ENCODE measurements at places on chromosomes 2 and 18.

DNA sequence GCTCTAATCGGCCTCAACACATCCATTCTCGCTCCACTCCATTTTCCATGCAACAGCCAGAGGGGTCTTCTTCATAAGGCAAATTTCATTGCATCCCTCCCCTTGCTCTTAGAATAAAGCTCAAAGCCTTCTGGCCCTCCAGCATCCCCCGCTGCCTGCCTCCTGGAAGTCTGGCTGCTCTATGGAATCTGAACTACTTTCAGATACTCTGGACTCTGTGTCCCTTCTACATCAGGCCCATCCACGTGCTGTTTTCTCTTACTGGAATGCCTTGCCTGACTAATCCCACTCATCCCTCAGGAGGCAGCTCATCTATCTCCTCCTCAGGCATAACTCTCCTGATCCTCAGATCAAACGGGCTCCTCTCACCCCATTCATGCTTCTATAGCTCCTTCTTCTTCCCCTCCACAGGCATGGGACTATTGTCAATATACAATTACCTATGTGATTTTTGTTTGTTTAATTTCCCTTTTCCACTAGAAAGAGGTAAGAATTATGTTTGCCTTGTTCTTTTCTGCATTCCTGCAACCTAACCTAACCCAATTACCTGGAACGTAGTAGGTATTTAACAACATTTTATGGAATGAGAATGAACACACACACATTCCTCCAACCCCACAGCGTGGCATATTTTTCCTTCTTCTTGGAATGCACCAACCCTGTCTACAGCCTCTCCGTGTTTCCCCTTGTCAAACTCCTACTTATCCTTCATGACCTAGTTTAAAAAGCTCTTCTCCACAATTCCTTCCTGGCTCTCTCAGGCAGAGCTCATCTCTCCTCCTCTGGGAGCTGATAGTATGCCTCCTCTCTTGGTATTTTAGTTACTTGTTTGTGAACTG, 49.5 kb downstream of the LBH start:
- no peak for DNase-seq

DNA sequence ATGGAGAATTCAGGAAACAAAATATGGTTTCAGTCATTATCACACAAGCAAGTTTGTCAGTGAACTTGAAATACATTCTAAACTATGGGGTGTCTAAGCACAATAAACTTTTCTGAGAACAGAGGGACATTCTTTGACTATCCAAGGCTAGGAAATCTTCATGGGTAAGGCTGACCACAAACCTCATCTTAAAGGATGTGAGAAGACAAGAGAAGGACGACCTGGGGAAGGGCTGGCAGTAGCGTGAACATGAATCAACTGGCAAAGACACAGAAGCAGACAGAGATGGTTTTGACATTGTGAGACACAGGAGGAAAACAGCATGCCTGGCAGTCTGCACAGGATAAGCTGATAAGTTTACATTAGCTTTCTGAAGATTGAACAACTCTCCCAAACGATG, 752.4 kb upstream of the SLC8A1 start:
- DNase-seq: no peak

- DNase-seq: no peak
Observed at GRCh38 chr2:230312638-230313037, 14.4 kb upstream of the SP140L start.

GRCh38 chr2:15760232-15760910, 168.7 kb downstream of the DDX1 start:
- DNase-seq: no peak
